GM06990 (cell line): ENCODE measurements at places on chromosomes 12 and 14.

DNA sequence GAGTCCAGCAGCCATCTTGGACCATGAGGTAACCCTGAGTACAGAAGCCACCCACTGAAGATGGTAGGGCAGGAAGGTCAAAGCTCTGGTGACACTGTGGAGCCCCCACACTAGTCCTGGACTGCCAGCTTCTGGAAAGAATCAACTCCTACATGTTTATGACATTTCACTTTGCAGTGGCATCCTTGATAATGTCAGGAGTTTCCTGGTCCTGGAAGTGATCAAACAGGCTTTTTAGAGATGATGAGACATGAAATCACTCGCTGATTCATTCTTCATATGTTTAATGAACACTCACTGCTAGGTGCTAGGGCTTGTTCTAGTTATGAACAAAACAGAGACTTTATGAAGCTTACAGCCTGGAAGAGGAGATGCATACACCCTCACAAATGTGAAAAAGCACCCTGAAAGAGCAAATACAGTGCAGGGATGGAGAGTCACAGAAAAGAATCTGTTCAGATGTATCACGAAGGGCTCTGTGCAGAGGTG, 15.8 kb upstream of the HNF1A start:
- no peak for DNase-seq

- no peak for DNase-seq
Observed at GRCh38 chr12:92365836-92366235, 220.2 kb upstream of the BTG1 start.

DNA sequence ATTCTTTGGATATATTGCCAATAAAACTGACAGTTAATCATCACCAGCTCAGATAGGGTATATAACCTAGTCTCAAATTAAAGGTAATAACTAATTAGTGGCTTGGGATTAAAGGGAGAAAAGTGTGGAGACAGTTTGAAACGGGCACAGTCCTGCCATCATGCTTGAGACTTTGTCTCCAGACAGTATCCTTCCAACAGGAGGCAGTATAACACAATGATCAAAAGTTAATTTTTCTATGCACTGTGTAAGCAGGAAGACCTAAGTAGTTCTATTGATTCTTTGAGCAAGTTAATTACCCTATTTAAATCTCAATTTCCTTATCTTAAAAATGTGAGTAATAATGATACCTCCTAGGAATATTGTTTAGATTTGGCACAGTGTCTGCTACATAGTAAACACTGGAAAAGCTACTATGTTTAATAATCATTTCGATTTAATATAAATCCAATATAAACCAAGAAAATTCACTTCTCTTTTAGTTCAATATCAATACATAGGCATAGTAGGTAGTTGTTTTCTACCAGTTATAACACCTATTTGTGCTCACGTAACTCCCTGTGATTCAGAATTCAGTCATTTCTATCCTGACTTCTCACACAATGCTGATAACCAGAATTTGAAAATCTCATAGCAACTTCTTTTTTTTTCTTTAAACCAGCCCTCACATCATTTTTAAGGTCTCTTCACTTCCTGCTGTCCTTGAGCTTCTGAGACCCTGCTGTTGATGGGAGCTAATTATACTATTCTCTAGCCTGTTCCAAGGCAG, 53.7 kb downstream of the GALNT4 start:
- no peak for DNase-seq

GRCh38 chr12:69509904-69510827, 40.0 kb downstream of the FRS2 start:
- DNase-seq = no peak

- no peak for DNase-seq
Observed at GRCh38 chr14:23572836-23573235, 5.2 kb upstream of the AP1G2 start.

GRCh38 chr14:101498526-101498860, 62.8 kb upstream of the DIO3 start:
- DNase-seq = no peak

GRCh38 chr14:65044596-65044959, 57.7 kb downstream of the MAX start:
- no peak for DNase-seq

GRCh38 chr12:70408004-70408790, 42.1 kb downstream of the KCNMB4 start:
- DNase-seq = no peak

DNA sequence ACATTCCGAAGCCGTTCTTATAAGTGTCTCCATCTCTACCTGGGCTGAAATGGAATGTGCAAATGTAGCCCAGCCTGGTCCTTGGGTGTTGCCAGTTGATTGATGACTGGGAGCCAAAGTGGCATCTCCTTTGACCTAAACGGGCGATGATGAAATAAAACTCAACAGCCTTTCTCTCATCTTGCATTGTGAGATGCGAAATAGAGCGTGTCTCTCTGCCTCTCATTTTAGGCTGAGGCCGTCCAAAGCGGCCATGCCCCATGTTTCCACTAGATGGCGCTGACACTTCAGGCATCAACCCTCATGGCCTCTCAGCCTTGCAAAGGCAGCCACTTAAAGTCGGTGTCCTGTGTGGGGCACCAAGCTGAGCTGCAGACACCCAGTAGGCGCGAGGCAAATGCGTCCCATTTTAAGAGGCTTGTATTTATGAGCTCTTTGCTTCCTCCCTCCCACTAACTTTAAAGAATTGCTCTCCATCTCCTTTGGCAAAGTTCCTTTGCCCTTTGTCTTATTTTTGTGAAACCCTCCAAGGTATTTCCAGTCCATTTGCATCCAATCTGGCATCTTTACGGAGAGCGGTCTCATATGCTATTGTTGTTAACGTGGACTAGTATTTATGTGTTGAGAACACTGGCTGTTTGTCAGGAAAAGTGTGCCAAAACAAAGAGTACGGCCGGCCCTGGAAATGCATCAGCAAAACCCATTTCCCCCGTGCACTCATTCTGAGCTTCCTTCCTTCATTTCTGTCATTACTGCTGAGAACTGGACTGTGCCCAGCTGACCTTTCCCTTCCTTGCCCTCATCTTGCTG, 25.0 kb downstream of the GPRC5A start:
- peak; percentile 44 for DNase-seq

GRCh38 chr12:57459750-57460467, at the start of gene GLI1:
TSS of gene GLI1 (plus strand) at chr12:57459785. CDS start at chr12:57463692, 3,907 bp downstream.
- no peak for DNase-seq

DNA sequence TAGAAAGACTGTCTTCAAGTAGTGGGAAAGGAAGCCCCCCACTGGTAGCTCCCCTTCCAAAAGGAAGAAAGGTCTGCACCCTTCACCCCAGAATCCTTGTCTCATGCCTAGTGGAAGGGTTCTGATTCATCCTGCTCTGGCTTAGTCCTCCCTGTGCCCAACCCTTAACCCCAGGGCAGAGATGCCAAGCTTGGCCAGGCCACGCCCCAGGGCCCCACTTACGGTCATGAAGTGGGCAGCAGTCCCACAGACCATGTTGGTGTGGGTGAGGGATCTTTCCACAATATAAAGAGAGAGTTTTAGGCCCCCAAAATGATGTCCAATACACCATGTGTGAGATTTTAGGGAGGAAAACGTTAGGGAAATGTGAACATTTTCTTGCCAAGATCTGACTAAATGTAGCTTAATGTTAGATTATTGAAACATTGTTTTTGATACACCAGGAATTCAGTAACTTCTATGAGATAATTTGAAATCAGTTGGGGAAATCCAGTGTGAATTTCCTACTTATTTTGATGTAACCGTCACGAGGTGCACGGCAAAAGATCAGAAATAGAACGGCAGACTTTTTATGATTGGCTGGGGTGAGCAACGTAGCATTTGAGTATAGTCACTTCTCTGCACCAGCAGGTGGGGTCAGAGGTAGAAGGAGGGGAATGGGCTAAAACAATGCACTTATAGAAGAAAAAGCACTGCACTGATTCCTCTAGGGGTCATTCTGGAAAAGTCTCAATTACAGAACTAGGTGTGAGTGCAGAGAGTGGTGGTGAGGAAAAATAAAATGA, 8.2 kb upstream of the SSPN start:
- no peak for DNase-seq

- no peak for DNase-seq
Observed at GRCh38 chr14:21894003-21894897, 220.6 kb upstream of the OR4E1 start.

DNA sequence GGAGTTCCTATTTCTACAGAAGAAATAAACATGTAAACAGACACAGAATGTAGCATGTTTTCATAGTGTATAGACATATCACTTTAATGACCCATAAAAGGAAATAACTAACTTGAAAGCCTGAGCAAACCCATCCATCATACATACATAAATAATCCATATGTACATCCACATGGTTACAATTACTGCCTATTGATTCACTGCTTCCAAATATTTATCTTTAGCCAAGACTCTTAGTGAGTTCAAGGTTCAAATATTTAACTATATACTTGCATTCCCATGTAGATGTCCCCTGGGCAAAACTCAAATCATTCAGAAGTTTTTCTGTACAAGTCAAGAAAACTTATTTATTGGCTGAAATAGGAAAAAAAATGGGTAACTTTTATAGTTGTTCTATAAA, 95.4 kb downstream of the CCER1 start:
- no peak for DNase-seq

DNA sequence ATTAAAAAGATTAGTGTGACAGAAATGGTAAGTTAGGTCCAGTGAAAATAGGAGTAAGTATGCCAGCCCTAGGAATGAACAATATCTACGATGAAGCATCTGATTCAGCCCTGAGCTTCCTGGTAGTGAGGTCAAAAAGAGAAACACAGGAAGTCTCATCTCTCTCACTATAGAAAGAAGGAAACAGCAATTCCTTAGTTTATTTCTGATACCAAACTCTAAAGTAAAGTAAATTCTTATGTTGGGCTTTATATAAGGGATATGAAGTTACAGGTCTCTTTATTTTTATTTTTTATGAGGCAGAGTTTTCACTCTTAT, 76.7 kb upstream of the RFLNA start:
- no peak for DNase-seq

DNA sequence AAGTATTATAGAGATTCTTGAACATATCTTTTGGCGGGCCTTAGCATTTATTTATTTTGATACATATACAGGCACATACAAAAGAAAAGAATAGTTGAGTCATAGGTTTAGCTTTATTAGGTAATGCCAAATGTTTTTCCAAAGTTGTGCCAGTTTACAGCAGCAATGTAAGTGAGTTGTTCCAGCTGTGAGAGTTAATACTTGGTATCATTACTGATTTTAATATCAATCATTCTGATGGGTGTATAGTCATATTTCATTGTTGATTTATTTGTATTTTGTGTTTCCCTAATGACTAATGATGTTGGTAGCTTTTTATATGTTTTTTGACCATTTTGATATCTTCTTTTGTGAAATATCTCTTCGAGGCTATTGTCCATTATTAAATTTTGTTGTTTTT, 122.4 kb downstream of the MIPOL1 start:
- no peak for DNase-seq

GRCh38 chr14:86066651-86067050, 536.7 kb downstream of the FLRT2 start:
- no peak for DNase-seq

GRCh38 chr12:63982604-63983295, 138.2 kb downstream of the SRGAP1 start:
- DNase-seq = no peak

- no peak for DNase-seq
Observed at GRCh38 chr12:25271486-25272098, 20.9 kb upstream of the KRAS start.

DNA sequence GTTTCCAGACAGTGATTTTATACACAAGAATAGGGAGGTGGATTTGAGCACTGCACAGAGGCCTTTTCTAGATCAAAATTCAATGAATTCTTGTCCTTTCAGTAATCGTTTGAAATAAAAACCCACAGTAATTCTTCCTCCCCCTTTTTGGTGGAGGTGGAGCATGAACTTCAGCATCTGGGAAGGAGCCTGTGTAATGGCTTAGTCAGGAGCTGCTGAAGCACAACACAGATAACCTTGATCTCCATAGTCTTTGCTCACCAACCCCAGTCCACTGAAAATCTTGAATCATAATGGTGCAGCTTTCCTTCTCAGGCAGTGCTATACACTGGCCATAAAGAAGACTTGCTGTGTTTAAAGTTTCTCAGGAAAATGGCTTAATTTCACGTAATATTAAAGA, 6.4 kb upstream of the TBPL2 start:
- no peak for DNase-seq

DNA sequence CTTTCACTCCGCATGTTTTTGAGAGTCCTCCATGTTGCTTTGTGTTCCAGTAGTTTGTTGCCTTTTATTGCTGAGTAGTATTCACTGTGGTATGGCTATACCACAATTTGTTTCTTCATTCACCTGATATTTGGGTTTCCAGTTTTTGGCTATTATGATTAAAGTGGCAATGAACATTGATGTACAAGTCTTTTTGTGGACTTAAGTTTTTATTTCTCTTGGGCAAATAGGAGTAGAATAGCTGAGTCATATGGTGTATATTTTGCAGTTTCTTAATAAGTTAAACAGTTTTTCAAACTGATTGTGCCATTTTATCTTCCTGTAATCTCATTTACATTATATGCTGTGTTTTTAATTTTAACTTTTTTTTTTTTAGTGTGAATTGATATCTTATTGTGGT, 16.2 kb downstream of the ADIPOR2 start:
- DNase-seq = no peak

- DNase-seq = no peak
Observed at GRCh38 chr12:128155571-128155970, 111.4 kb upstream of the TMEM132C start.

- no peak for DNase-seq
Observed at GRCh38 chr12:98684199-98684598, 39.1 kb downstream of the APAF1 start.

DNA sequence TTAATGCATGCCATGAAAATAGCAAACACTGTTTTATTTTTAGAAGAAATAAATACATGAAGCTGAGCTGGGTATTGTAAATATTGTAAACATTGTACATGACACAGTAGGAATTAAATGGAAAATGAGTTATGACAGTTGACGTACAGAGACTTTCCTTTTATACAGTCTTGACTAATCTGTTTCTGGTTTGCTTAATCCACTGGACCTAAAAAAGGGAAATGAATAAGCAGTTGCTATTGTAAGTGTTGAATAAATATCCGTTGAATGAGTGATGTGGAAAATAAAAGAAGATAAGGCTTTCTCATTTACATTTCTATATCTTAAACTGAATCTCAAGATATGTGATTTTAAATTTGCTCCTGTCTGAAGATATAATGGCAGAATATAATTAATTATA, 15.0 kb downstream of the PMCH start:
- DNase-seq = no peak

DNA sequence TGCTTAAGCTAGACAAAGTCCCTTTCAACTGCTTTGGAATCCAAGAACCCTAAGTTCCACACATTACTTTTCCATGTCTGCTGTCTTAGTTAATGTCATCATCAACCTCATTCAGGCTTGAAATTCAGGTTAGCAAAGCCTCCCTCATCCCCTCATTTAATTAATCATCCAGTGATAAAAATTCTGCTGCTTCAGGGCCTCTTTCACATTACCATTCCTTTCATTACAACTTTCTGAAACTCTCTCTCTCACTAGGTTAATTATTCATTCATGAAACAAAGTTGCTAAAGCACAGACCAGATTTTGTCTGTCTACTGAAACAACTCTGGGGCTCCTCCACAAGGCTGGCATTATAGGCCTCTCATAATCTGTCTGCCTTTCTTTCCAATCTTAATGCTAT, 9.4 kb upstream of the VTI1B start:
- DNase-seq = no peak
